Smooth muscle cell of bladder (primary cell): ENCODE measurements at places on chromosomes 2 and 18. TPM values are rescaled to one million over a fixed set of nuclear protein-coding genes. Genes with fewer than 3 reads are reported as not detected.

The ITGA4 gene
- 18.3 and 41.4 TPM in 2 replicates for total RNA-seq

The KCNJ13 gene
- not detected in 2 replicates for total RNA-seq

The CRYBA2 gene
- total RNA-seq: not detected in 2 replicates

The PDE11A gene
- total RNA-seq: under 0.01 TPM in 2 replicates

The C18orf32 gene
- total RNA-seq: 4.4 and 8.6 TPM in 2 replicates

The ROCK2 gene
- total RNA-seq: 40.5 and 52.5 TPM in 2 replicates

The LHCGR gene
- total RNA-seq: not detected in 2 replicates

The DLX2 gene
- not detected in 2 replicates for total RNA-seq

The CYP27A1 gene
- 17.1 and 19.9 TPM in 2 replicates for total RNA-seq

The HOXD10 gene
- total RNA-seq: under 0.01 and 0.18 TPM in 2 replicates

The CPO gene
- 0.09 TPM in 1 of 2 replicates, not detected in the other for total RNA-seq

The RRM2 gene
- total RNA-seq: 3.0 and 4.4 TPM in 2 replicates

The LRRTM4 gene
- 0.09 TPM in 1 of 2 replicates, not detected in the other for total RNA-seq

The CFC1 gene
- total RNA-seq: not detected in 2 replicates

The CAVIN2 gene
- 10.4 and 16.4 TPM in 2 replicates for total RNA-seq

The XDH gene
- 0.14 TPM in 1 of 2 replicates, not detected in the other for total RNA-seq

The UCN gene
- total RNA-seq: 0.14 and 0.83 TPM in 2 replicates

The QPCT gene
- 4.0 and 9.5 TPM in 2 replicates for total RNA-seq

The REG1B gene
- not detected in 2 replicates for total RNA-seq

The TBC1D8 gene
- total RNA-seq: 17.2 and 18.9 TPM in 2 replicates

The CNRIP1 gene
- total RNA-seq: 28.4 and 32.9 TPM in 2 replicates

The HOXD4 gene
- total RNA-seq: under 0.01 and 0.18 TPM in 2 replicates

The CETN1 gene
- total RNA-seq: not detected in 2 replicates

The GCG gene
- total RNA-seq: 0.14 TPM in 1 of 2 replicates, not detected in the other

The IL36RN gene
- 0.09 TPM in 1 of 2 replicates, not detected in the other for total RNA-seq

The DYNAP gene
- total RNA-seq: not detected in 2 replicates

The CYP20A1 gene
- total RNA-seq: 32.7 and 41.7 TPM in 2 replicates

The DSC2 gene
- total RNA-seq: under 0.01 TPM in 1 of 2 replicates, not detected in the other

The ATRAID gene
- 247 and 248 TPM in 2 replicates for total RNA-seq

The UGT1A9 gene
- under 0.01 TPM in 1 of 2 replicates, not detected in the other for total RNA-seq

The HDHD2 gene
- total RNA-seq: 17.6 and 18.1 TPM in 2 replicates

The ANKRD62 gene
- total RNA-seq: not detected in 2 replicates

The GLI2 gene
- 6.4 and 11.3 TPM in 2 replicates for total RNA-seq

The EGR4 gene
- total RNA-seq: not detected in 2 replicates

The FAM98A gene
- 17.8 and 24.0 TPM in 2 replicates for total RNA-seq

The MLPH gene
- 12.2 and 12.8 TPM in 2 replicates for total RNA-seq

The IKZF2 gene
- 4.4 and 5.1 TPM in 2 replicates for total RNA-seq

The ZNF519 gene
- 1.7 and 2.1 TPM in 2 replicates for total RNA-seq

The STPG4 gene
- total RNA-seq: 0.28 and 0.37 TPM in 2 replicates

The ITGB1BP1 gene
- 33.7 and 56.9 TPM in 2 replicates for total RNA-seq

The GPR45 gene
- total RNA-seq: not detected in 2 replicates

The CRYGC gene
- total RNA-seq: not detected in 2 replicates

The KYNU gene
- total RNA-seq: 9.5 and 66.7 TPM in 2 replicates

The OSBPL6 gene
- 1.1 and 1.4 TPM in 2 replicates for total RNA-seq

The ALKAL2 gene
- total RNA-seq: 0.43 TPM in 1 of 2 replicates, not detected in the other

The GKN2 gene
- total RNA-seq: not detected in 2 replicates

The AOX1 gene
- 23.2 and 45.3 TPM in 2 replicates for total RNA-seq
